Endothelial cell of umbilical vein (primary cell): ENCODE measurements at places on chromosomes 16 and 17. TPM values are rescaled to one million over a fixed set of nuclear protein-coding genes. Genes with fewer than 3 reads are reported as not detected.

The PERCC1 gene
- not detected in 2 replicates for polyA plus RNA-seq

The ALDH3A1 gene
- 0.11 and 0.25 TPM in 2 replicates for polyA plus RNA-seq

The ARL5C gene
- not detected in 2 replicates for polyA plus RNA-seq

The ATP2A1 gene
- polyA plus RNA-seq: 1.2 TPM in 2 replicates

The PDE6G gene
- polyA plus RNA-seq: 3.7 and 5.1 TPM in 2 replicates

The HES7 gene
- 0.19 and 0.33 TPM in 2 replicates for polyA plus RNA-seq

The HNF1B gene
- polyA plus RNA-seq: not detected in 2 replicates

The NKD1 gene
- not detected in 2 replicates for polyA plus RNA-seq

The ZNF423 gene
- polyA plus RNA-seq: 2.2 and 2.3 TPM in 2 replicates

The C16orf89 gene
- not detected in 2 replicates for polyA plus RNA-seq

The SPDYE4 gene
- not detected in 2 replicates for polyA plus RNA-seq

The TEX14 gene
- polyA plus RNA-seq: 0.02 and 0.10 TPM in 2 replicates

The TBC1D3E gene
- polyA plus RNA-seq: not detected in 2 replicates

The FNDC8 gene
- not detected in 2 replicates for polyA plus RNA-seq

The CCDC137 gene
- polyA plus RNA-seq: 12.9 and 18.1 TPM in 2 replicates

- no peak for DNase-seq
Observed at GRCh38 chr16:79169239-79169638, 431.3 kb downstream of the MAF start.

- DNase-seq: no peak
Observed at GRCh38 chr16:88988980-88989811, 12.2 kb upstream of the CBFA2T3 start.

GRCh38 chr17:77095461-77095860, 45.3 kb upstream of the SEC14L1 start:
- DNase-seq: no peak

DNA sequence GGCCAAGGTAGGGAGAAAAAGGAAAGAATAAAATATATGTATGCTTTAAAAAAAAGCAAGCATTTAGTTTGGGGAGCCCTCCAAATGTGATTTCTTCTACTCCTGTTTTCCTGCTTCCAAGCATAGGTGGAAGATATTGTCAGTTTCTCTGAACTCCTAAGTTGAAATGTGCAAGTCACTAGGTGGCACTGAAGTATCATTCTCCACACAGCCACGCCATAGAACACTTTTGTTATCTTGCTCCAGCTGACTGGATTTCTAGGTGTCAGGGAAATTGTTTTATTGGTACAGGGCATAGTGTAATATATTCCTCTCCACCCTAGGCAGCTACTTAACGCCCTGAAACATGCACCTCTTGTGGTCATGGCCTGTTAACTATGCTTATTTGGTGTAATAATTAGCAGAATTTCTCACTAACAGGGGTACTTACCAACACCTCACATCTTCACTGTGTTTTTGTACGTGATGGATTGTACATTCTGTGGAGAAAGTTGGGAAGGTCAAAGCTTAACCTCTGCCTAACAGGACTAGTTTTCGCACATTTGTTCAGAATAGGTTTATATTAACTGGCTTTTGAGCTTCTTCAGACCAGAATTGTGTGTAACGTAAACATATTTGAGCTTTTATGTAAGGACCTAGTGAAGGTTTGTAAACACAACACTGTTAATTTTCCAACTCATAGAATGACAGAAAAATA, 69.3 kb downstream of the FTO start:
- DNase-seq: peak; percentile 79

- DNase-seq: no peak
Observed at GRCh38 chr17:70859829-70860228, 690.5 kb downstream of the KCNJ2 start.

- no peak for DNase-seq
Observed at GRCh38 chr16:50719401-50720337, 22.2 kb upstream of the CYLD start.

DNA sequence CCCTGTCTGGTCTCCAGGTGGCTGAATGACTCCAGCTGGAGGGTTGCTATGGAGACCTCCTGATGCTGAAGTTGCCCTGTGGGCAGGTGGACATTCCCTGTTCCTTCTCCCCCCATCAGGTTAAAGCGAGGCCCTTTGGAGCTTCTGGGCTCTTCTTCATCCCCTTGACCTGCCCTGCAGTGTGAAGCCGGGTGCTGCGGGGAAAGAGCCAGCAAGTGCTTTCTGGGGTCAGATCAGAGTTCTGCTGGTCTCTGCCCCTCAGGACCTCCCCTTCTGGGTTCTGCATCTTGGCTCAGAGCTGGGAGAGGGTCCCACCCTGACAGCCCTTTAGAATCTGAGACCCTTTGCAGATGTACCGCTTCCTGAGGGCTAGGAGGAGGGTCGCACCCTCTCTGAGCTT, 25.1 kb downstream of the NKD1 start:
- no peak for DNase-seq

DNA sequence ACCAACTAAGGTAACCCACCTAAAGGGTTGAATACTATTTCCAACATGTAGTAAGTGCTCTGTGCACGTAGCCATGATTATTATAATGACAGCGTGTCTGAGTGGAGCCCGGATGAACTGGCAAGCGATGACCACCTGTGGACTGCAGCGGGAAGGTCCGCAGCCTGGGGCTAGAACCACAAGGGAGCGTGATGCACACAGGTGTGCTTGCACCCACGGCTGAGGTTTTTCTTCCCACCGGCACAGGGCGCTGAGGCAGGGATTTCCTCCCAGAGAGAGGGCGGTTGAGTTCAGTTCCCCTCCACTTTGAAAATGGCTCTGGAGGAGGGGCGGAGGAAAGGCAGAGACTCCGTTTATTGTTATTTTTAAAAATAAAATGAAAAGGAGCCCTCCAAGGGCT, 221.7 kb upstream of the HSBP1 start:
- no peak for DNase-seq

DNA sequence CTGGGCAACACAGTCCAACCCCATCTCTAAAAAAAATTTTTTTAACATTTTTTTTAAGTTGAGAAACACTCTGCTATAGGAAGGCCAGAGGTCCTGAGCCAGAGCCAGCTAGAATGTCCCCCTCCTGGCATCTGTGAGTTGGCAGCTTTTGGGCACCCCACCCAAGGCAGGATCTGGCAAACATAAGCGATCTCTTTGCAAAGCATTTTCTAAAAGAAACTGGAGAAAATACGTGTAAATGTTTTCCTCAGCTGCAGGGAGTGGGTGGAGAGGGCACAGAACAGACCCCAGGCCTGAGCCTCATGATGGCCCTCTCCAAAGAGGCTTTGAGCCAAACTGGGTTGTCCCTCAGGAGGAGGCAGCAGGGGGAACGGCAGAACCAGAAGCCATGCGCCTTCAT, 11.7 kb downstream of the CAVIN1 start:
- peak; percentile 34 for DNase-seq

DNA sequence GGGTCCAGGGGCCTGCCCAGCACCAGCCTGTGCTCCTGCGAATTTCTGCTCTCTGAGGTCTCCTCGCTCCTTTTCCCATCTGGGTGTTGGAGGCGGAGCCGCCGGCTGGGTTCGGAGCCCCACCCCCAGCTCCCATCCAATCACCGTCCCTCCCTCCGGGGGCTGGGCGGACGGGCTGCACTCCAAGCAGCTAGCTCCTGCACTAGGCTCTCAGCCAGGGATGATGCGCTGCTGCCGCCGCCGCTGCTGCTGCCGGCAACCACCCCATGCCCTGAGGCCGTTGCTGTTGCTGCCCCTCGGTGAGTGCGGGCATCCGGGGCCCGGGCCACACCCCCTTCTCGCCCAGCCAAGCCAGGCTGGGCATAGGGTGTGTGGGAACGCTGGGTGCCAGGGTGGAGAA, at the start of gene NRN1L:
Gene NRN1L (plus strand): TSS at position 202 of the 400 bp plus-strand sequence. CDS start 19 bp downstream, at position 221.
- no peak for DNase-seq

DNA sequence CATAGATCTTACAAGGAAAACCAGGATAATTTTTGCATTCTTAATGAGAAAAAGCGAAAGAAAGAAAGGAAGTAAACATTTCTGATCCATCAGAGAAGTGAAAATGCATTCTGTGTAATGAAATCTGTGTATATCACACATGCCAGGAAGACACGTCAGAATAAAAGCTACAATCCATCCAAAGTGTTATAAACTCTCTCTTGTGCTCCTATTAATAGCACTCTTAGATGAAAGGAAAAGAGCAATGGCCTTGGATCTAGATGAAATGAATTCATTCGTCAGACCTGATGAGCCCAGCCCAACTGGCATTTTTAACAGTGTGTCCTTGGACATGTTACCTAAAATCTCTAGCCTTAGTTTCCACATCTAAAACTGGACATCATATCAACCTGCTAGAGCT, 885.5 kb downstream of the CDH11 start:
- no peak for DNase-seq

DNA sequence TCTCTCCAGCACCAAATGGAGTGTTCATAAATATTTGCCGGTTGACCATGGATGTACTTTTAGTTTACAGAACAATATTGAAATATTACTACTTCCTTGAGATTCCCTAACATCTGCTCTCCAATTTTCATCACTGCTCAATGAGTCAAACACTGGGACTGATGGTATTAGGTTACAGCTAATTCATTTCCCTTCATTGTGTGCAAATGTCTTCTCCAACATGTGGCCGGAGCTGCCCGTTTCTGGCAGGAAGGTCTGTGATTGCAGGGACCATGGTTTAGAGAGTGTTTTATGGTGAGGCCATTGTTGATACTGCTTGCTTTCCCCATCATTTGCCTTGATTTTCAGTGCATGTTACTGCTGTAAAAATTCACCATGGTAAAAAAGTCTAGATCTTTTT, 209.3 kb downstream of the HS3ST3B1 start:
- DNase-seq: no peak

GRCh38 chr17:20306924-20307323, 160.4 kb downstream of the LGALS9B start:
- no peak for DNase-seq

DNA sequence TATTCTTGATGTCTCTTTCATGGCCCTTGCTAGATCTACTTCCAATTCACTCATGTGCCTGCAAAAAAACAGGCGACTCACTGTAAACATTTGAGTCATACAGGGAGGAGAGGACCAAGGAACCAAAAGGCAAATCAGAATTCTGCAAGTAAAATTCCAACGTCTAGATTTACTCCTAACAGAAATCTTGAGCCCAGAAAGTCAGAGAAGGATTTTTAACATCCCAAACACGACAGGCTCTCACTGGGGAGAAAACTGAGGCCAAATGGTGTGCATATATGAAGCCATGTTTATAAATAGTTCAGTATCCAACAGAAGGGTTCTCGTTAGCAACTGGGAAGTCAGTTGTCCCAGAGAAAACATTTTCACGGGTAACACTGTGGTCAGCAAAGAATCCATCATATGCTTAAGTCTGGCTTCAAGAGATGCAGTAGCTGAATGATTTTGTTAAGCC, 40.1 kb downstream of the LITAF start:
- DNase-seq: no peak

DNA sequence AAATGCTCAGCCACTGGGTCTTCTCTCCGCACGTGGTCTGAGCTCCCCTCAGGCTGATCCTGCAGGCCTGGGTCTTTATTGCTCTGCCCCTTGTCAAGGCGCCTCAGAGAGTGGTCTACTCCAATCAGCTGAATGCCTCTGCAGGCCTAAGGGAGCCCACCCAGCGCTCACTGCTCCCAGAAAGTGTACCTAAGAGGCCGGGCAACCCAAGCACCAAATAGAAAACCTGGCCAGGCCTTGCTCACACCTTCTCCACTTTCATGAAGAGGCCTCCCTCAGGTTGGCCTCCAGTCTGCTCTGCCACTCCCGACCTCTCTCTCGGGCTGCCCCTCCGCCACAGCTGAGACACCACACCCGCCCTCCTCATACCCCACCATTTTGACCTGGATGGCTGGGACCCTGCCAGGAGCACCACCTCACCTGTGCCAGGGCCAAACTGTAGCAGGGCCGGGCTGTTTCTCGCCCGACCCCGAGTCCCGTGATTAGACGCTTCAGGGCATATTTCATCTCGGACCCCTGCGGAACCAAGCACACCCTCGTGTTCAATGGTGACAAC, 665 bp downstream of the MYBBP1A start:
- DNase-seq: no peak

- no peak for DNase-seq
Observed at GRCh38 chr16:74585846-74586443, 21.0 kb downstream of the GLG1 start.

DNA sequence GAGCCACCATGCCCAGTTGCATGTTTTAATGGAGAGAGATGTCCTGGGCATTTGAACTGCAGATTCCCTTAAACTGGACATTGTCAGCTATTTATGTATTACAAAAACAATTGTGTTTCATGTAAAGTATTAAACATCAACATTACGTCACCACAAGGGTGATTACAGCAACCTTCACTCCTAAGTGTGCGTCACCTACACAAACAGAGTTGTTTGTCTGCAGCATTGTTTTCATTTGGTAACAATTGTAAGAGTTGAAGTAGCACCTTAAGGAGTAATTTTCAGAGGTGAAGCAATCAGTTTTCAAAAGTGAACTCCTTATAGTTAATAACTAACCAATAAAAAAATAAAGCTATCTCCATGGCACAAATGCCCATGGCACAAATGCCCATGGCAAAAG, 271.4 kb downstream of the IRX3 start:
- DNase-seq: no peak

DNA sequence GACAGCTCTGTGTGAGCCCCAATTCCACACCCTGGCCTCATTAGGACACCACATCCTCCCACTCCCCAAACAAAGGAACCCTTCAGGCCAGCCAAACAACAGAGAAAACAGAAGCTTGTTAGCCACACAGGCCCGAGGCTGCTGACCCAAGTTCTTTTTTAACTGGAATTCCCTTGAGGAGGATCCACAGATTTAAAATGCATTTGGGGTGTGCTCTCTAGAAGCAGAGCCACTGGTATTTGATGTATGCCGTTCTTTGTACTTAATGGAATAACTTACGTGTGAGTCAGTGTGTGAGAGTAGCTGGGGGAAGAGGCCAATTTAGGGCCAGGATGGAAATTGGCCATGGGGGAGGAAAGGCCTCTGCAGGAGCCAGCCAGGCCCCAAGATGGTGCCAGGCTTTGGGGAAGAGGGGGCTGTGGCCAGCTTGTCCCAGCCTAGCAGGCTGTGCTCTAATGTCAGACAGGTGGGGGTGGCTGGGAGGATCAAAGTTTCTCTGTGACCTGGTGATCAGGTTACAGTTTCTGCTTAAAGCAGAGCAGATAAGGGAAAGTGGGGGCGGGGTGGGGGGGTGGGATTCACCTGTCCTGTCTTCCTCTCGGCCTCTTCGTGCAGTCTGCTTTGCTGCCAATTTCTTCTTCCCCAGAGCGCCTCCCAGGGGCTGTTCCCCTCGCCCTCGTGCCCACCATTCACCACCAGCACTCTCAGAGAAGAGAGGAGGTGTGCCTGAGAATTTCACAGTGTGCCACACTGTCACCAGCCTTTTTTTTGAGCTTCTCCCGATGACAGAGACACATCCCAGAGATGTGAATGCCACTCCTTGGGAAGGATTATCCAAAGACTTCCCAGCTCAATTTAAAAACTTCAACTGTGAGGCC, 50.8 kb downstream of the TOM1L2 start:
- peak; percentile 57 for DNase-seq

DNA sequence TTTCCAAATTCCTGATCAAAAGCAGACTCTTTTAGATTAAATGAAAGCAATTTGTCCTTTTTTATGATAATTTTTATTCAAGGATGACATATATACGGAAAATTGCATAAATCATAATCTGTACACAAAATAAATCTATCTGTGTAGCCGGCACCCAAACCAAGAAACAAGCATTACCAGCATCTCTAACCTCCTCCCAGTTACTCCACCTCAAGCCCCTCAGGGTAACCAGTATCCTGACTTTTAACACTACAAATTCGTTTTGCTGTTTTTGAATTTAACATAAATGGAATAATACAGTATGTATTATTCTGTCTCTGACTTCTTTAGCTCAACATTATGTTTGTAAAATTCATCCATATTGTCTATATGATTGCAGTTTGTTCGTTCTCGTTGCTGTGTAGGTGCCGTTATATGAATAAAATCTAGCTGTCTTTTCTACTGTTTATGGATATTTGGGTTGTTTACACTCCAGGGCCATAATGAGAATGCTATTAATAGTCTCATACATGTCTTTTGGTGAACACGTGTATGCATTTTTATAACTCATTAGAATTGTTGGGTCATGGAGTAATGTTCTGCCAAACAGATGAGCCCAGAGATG, 1.0 kb downstream of the TEKT1 start:
- DNase-seq: no peak
